ENCODE measurements at places on chromosomes 2 and 18. TPM values are rescaled to one million over a fixed set of nuclear protein-coding genes. Genes with fewer than 3 reads are reported as not detected.

Gene CHST9
- polyA plus RNA-seq = 6.1 TPM

Gene DCDC2C
- not detected for polyA plus RNA-seq

Gene ZFP36L2
- polyA plus RNA-seq = 70.1 TPM

Gene GAL3ST2
- polyA plus RNA-seq = not detected

Gene NPPC
- polyA plus RNA-seq = not detected

Gene MDH1
- 203 TPM for polyA plus RNA-seq

Gene ALPI
- not detected for polyA plus RNA-seq

Gene LNPK
- 4.7 TPM for polyA plus RNA-seq

Gene LRRTM1
- polyA plus RNA-seq = 0.08 TPM

Gene SCN7A
- 6.1 TPM for polyA plus RNA-seq

Gene DGKD
- 34.6 TPM for polyA plus RNA-seq

Gene SMPD4
- polyA plus RNA-seq = 27.3 TPM

Gene MC5R
- polyA plus RNA-seq = not detected

Gene B3GNT2
- polyA plus RNA-seq = 25.6 TPM

Gene NT5C1B
- polyA plus RNA-seq = not detected

Gene TIMM21
- polyA plus RNA-seq = 12.6 TPM

Gene DQX1
- polyA plus RNA-seq = 0.12 TPM

Gene PGAP1
- 1.4 TPM for polyA plus RNA-seq

Gene CAVIN2
- polyA plus RNA-seq = 55.1 TPM

Gene INHBB
- polyA plus RNA-seq = 5.4 TPM

Gene EMILIN1
- polyA plus RNA-seq = 74.1 TPM

Gene ABCB11
- polyA plus RNA-seq = 0.02 TPM

Gene PRSS56
- not detected for polyA plus RNA-seq

Gene HOXD13
- polyA plus RNA-seq = not detected

Gene TXNDC2
- 0.16 TPM for polyA plus RNA-seq

Gene CPLX4
- polyA plus RNA-seq = 0.01 TPM

Gene ZNF385B
- 43.2 TPM for polyA plus RNA-seq

Gene POTEJ
- not detected for polyA plus RNA-seq

Gene PROC
- 0.22 TPM for polyA plus RNA-seq

Gene FEV
- polyA plus RNA-seq = not detected

Gene GAD1
- 0.22 TPM for polyA plus RNA-seq

Gene ATP6V1B1
- 2.2 TPM for polyA plus RNA-seq

Gene TBR1
- polyA plus RNA-seq = 0.01 TPM

Gene PSTPIP2
- polyA plus RNA-seq = 49.1 TPM

Gene MGAT5
- polyA plus RNA-seq = 14.6 TPM

Gene SMAD4
- 12.5 TPM for polyA plus RNA-seq

Gene SEC11C
- 74.3 TPM for polyA plus RNA-seq

Gene RBFA
- polyA plus RNA-seq = 16.1 TPM

Gene CIB4
- not detected for polyA plus RNA-seq

Gene KCNS3
- 23.5 TPM for polyA plus RNA-seq

Gene ZSWIM2
- polyA plus RNA-seq = not detected

Gene CHRND
- polyA plus RNA-seq = not detected

Gene CD207
- polyA plus RNA-seq = 0.06 TPM

Gene RNF152
- polyA plus RNA-seq = 1.1 TPM

Gene SATB2
- 0.47 TPM for polyA plus RNA-seq

Gene FARSB
- 15.5 TPM for polyA plus RNA-seq

Gene FOXD4L1
- polyA plus RNA-seq = 0.03 TPM

Gene SLC5A6
- 15.2 TPM for polyA plus RNA-seq

Gene NOSTRIN
- polyA plus RNA-seq = 38.1 TPM

Gene MYCN
- polyA plus RNA-seq = 0.16 TPM

Gene PDE1A
- polyA plus RNA-seq = 1.0 TPM

Gene GCFC2
- polyA plus RNA-seq = 9.5 TPM
